ENCODE measurements at places on chromosomes 3 and 15.

- DNase-seq, result peak; percentile 77
These were observed 39.7 kb downstream of the SPATA12 start for GRCh38 chr3:57100046-57100695.

GRCh38 chr15:45387380-45388007 lies 9.2 kb upstream of the GATM start:
- no peak for DNase-seq

GRCh38 chr15:74977599-74977998 lies 17.8 kb upstream of the SCAMP5 start:
- no peak for DNase-seq

DNA sequence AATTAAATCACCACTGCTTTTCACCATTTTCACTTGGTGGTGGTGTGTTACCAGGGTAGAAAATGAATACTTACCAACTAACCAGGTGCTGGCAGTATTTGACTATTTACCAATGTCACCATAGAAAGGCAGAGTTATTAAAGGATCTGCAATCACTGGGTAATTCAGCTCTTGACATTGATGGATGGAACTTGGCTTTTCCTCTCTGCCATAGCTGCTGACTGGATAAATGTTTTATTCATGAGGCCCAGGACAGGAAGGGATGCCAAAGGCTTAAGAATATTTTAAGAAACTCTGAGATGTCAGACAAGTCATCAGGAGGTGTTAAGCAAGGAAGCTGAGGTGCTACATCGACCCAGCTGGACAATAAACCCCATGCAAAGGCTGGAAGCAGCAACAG lies 495.5 kb upstream of the CFAP20DC start:
- DNase-seq, result no peak

- no peak for DNase-seq
These were observed 712.6 kb upstream of the GBE1 start for GRCh38 chr3:82473864-82474541.

DNA sequence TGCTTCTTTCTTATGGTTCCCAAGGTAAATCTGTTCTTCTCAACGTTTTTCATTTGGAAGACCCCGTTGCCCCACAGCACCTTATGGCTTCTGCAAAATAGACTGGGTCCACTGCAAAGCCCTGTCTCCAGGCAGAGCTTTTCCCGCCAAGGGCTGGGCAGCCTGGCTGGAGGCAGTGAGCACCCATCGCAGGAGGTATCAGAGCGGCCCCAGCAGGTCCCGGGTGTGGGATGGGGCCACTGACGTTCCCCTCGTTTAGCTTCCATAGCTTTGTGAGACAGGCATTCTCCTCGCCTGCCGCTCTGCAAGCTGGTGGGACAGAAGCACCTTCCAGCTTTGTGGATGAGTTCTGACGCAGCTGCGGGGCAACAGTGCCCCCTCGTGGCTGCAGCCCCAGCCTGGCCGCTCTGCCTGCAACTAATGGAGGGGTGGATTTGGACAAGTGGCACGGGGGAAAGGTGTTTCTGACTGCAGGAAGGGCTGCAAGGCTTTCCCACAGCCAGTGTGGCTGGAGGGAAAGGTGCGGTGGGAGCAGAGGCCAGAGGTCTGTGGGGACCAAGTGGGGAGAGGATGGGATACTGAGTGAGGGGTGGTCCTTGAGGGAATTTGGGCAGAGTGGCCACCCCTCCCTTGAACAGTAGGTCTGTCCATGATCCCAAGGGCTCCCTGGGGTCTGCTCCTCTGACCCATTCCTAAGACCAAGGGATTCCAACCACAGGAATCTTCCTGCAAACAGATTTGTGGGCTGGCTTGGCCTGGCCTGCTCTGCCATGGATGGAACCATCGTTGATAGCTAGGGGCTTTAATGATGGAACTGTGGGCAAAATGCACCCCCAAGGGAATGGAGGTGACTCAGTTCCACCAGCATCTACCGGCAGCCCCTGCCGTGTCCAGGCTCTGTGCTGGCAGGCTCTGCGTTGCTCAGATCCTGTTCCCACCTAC lies 99.4 kb downstream of the FBLN2 start:
- DNase-seq, result peak; percentile 91

DNA sequence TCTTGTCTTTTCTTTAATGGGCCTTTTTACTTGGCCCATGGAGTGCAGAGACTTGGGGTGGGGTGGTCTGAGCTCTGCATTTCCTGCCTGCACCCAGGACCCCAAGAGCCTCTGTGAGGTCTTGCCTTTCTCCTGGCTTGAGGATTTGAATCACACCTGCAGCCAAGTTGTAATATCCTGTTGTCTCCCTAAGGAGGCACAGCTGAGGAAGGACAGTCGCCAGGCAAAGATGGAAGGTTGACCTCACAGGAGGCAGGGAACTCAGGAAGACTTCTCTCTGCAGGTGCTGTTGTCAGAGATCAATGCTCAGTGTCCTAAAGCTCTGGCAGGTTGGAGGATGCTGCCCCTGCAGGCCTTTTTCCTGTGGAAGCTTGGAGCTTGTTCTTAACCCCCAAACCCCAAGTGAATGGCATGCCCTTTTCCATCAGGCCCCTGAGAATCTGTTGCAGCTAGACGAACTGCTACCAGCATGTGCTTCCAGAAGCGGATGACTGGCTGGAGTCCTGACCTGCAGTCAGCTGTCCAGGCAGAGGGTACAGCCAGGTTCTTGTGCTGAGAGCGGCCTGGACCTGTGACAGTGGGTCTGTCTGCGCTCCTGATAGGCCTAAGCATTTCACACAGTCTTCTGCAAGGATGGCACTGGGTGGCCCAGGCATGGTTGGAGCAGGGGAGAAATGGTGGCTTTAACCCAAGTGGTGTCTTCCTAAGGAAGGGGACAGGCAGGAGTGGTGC lies 120.0 kb downstream of the EEFSEC start:
- DNase-seq, result no peak

- no peak for DNase-seq
These were observed 35.4 kb downstream of the EPHB3 start for GRCh38 chr3:184596886-184597575.

- DNase-seq, result no peak
These were observed 240.0 kb downstream of the THRB start for GRCh38 chr3:24254649-24255048.

- no peak for DNase-seq
These were observed 441.9 kb downstream of the PLOD2 start for GRCh38 chr3:145719114-145719513.

DNA sequence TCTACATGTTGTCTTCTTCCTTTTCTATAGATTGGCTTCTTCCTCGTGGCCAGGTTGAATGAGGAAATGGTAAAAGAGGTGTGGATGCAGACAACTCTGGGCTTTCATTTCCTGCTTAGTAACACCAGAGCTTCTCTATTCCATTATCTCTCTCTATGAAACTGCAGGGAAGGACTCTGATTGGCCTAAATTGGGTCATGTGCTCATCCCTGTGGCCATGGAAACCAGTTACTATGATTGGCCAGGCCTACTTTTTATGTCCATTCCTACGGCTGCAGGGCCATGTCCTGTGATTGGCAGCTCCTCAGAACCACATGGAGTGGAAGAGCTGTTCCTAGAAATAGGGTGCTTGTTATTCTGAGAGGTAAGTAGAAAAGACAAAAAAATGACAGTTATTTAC lies 486.9 kb upstream of the ADAMTS9 start:
- no peak for DNase-seq

DNA sequence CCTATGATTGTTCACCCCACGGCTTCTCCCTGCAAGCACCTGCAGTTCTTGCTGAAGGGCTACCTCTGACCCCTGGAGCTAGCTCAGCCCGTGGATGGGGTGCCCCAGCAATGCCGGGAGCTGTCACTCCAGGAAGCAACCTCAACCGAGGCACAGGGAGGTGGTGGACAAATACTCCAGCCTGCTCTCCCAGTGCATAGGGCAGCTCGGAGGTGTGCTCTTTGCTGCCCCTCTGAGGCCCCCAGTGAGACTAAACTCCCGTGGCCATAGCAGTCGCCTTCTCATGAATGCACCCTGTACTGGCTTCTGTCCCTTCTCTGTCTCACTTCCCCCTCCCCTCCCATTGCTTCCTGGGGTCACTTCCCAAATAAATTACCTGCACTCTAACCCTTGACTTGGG lies 48.5 kb downstream of the LINGO1 start:
- no peak for DNase-seq

DNA sequence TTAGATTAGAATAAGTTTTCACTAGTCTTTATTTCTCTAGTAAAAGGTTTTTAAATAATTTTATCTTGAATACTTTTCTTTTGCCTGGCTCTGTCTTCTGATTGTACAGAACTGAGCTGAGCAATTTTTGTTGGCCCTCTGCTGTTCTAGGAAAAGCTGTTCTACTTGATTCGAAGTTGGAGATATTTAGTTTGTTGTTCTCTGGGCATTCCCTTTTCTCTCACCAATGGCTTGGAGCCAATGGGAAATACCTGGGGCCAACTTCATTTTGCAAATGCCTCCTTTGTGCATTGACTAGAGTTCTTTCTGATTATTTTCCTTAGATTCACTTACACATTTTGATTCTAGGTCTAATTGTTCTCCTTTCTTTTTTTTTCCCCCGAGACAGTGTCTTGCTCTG lies 16.5 kb downstream of the ABHD5 start:
- no peak for DNase-seq

GRCh38 chr3:86985181-86985826 lies 5.6 kb downstream of the VGLL3 start:
- DNase-seq, result no peak

- no peak for DNase-seq
These were observed 229.3 kb downstream of the MCTP2 start for GRCh38 chr15:94460624-94461023.

DNA sequence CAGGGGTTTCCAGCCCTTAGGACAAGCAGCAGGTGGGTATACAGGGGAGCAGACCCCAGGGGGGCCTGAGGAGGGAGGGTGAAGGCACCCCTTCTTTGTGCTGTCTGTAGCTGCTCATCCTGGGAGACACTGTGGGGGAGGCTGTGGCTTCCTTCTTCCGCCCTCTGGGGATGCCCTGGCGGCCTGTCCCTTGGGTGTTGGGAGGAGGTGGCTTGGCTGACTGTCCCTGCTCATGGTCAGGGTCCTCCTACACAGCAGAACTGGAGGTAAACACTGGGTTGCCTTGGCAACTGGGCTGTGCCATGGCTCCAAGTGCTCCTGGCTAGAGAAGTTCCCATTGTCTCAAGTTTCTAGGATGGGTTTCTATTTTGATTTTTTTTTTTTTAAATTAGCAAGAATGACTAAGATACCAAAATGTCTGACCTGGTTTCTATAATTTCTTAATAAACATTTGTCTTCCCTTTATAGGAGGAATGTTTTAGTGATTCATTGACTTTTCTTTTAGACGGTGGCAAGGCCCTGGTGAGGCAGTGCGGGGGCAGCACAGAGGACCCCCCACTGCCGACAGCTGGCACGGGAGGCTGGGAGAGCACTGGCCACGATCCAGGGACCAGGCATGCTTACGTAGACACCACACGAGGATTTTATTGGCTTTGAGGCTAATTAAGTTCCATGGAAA lies 12.4 kb downstream of the KLF13 start:
- peak; percentile 77 for DNase-seq

DNA sequence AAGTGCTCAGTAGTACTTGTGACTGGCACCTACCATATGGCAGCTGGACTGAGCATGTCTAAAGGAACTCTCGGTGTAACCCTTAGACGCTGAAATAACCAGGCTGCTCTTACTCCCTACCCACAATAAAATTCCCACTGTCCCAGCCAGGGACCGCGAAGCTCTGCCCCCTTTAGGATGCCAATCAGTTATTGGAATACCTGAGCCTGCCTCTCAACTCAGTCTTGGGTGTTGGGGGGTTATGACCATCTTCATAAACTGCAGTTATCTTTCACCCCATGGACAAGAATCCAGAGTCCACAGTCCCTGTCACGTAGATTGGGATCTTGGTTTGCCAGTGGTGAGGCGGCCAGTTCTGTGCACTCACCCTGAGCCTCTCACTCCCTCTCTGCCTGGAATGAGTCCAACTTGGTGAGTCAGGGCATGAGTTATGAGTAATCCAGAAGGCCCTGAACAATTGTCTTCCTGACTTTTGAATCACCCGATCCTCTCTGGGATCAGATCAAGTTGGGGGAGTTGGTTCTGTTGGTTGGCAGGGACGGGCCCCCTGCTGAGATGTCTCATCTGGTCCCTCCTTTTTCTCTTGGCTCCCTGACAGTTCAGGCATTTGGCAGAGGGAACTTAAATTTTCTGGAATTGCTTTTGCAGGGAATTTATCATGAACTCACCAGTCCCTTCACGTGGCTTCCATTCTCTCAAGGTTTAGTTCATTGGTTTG lies 120.1 kb upstream of the UBE2E1 start:
- DNase-seq, result no peak

GRCh38 chr3:37882711-37883110 lies 21.0 kb downstream of the CTDSPL start:
- DNase-seq, result no peak

GRCh38 chr15:53203454-53203853 lies 413.3 kb upstream of the ONECUT1 start:
- DNase-seq, result no peak

DNA sequence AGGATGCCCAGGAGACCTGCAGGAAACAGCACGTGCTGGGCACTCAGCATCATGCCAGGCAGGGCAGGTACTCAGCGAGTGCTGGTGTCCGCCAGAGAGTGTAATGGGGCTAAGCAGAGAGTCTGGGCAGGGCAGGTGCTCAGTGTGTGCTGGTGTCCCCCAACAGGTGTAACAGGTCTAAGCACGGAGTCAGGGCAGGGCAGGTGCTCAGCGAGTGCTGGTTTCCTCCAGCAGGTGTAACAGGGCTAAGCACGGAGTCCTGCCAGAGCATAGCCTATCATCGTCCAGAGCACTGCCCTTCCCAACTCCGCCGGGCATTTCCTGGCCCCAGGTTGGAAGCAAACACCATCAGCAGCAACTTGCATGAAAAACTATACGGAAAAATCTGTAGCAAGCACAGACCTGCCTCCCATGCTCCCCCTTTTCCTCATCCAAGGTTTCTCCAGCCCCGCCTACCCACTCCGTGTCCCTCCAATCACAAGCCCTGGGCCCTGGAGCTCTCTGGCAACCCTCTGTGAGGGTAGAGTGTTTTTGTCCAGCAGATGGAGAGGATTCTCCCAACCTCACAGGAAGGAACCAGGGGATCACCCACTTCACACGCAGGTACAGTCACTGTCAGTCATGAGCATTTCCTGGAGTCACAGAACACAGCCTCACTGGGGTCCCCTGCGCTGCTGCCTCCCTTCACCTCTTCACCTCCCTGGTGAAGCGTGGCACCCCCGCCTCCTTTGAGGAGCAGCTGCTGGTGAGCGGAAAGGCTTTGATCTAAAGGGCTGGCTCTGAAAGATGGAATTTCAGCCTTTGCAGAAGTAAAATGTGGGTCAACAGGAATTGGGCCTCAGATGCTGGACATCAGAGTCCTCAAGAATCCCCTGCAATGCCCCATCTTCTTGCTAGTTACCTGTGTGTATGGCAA lies 302.5 kb downstream of the OCA2 start:
- no peak for DNase-seq

Data from activated effector memory CD4-positive, alpha-beta T cell treated with anti-CD3 and anti-CD28 coated beads, Interleukin-2, amount 50 U/mL, for 16 hours (primary cell).